ENCODE measurements at places on chromosomes 7 and 10. TPM values are rescaled to one million over a fixed set of nuclear protein-coding genes. Genes with fewer than 3 reads are reported as not detected.

DNA sequence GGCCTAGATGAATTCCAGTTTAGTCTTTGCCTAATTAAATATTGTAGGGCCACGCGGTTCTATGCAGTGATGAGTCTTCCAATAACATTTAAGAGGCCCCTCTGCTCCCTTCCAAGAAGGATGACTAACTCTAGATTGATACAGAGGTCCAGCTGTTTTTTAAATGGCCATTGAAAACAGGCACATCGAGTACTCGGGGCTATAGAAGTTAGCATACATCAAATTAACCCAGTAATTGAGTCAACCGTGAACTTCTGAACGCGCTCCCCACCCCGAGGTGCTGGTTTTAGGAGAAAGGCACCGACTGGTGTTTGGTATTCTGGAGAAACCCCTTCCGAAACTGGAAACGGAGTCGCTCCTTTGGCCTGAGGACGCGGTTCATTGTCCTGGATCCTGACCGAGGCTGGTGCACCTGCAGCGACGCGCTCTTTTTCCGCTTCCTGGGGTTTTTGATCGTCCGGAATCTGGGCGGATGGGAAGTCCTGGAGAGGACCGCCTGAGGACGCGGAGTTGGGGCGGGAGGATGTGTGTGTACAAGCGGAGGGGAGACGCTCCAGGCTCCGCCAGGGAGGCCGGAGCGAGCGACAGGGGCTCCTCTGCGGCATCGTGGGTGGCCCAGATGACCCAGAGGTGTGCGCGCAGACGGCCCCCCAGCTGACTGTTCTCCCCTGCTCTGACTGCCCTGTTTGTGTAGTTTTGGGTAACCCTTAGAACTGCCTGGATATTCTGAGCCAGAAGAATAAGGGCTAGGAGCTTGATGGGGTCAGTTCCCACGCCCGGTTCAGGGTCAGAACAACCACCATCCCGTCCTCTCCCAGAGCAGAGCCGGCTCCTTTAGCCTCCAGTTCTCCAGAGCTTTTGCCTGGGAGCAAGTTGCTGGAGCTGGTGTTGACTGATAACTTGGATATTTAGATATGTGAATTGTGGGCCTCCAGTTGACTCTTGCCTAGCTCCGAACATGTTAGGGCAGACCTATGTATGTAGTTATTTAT is 711 bp downstream of the FAM221A start:
- DNase-seq, result peak; percentile 21

GRCh38 chr10:31657434-31657872 is 271.2 kb downstream of the ARHGAP12 start:
- no peak for DNase-seq

GRCh38 chr7:116367171-116367813 is 132.2 kb upstream of the CAV2 start:
- peak; percentile 11 for DNase-seq

The ADRA2A gene
- total RNA-seq, result not detected

GRCh38 chr7:116810267-116811116 is 51.9 kb upstream of the CAPZA2 start:
- no peak for DNase-seq

GRCh38 chr7:5597772-5598171 is 174.1 kb upstream of the TNRC18 start:
- DNase-seq, result no peak

The NKX2-3 gene
- total RNA-seq, result not detected

- no peak for DNase-seq
Measured at GRCh38 chr10:65838811-65839210, 1087.0 kb upstream of the LRRTM3 start.

The NPM3 gene
- 128 TPM for total RNA-seq

DNA sequence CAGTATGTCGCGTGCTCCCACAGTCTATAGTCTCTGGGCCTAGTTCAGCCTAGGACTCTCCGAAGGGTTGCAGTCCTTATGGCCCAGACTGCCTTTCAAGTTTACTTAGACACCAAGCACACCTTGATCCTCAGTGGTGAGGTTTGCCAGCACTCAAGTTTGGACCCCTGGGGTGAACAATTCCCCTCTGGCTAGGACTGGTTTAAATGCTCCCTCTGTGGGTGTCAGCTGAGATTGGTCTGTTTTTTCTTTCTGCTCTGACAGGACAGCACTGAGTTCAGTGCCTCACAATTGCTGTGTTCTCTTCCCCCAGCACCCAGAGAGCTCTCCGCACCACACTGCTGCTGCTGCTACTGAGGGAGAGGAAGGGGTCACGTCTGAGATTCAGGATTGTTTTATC is 31.9 kb upstream of the AGR3 start:
- DNase-seq, result no peak

GRCh38 chr7:85079434-85079833 is 107.4 kb downstream of the SEMA3D start:
- no peak for DNase-seq

The FOXK1 gene
- 17.6 TPM for total RNA-seq

The FGF8 gene
- 0.26 TPM for total RNA-seq

DNA sequence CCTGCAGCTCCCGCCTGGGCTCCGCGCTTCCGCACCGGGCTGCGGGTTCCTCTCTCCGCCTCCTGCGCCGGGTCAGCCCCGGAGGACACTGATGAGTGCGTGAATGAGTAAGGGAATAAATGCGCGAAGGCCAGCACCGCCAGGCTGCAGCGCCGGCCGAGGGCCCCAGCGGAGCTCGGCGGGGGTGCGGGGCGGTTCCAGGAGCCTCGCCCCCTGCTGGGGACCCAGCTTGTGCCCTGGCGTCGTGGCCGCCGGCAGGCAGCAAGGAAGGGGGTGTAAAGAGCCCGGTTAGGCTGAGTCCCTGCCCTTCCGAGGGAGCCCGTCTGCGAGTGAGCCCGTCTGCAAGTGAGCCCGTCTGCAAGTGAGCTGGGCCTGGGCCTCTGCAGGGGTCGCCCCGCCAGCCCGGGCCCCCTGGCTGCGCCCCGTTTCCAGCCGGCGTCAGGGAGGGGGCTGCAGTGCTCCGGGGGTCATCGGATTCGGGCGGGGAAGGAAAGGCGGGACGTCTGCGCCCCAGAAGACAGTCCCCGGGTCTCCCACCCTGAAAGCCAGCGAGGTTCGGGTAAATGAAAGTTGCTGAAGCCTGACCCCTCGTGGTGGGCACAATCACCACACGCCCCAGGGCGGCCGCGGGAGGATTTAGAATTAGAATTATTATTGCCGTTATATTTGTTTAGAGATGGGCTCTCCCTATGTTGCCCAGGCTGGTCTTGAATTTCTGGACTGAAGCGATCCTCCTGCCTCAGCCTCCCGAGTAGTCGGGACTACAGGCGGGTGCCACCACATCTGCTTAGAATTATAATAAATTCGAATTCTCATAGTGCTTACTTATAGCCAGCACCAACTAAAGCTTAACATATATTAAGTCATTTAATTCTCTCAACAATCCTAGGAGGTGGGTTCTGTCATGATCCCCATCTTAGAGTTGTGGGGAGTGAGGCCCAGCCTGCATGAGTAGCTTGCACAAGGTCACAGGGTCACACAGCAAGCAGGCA is 8.6 kb upstream of the CRYGN start:
- DNase-seq, result peak; percentile 22

DNA sequence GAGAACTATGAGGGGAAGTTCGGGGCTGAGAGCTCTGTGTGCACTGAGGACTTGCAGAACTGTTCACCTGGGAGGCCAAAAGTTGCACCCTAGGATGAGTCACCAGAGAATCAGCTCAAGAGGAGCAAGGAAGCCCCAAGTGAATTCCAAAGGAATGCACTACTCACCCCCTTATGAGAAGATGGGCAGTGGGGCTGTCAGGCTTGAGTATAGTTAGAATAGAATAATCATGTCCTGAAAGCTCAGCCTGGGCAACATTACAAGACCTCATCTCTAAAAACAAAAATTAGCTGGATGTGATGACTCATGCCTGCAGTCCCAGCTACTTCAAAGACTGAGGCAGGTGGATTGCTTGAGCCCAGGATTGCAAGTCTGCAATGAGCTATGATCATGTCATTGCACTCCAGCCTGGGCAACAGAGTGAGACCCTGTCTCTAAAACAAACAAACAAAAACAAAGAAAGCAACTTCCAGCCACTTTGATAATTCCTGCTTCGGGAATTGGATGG is 30.0 kb downstream of the MAP3K8 start:
- DNase-seq, result peak; percentile 47

GRCh38 chr10:102326031-102326430 is 69.5 kb upstream of the NFKB2 start:
- DNase-seq, result no peak

GRCh38 chr7:26993816-26994810 is 101.7 kb downstream of the HOXA1 start:
- peak; percentile 65 for DNase-seq

- no peak for DNase-seq
Measured at GRCh38 chr7:30306976-30307375, 22.6 kb downstream of the ZNRF2 start.

GRCh38 chr10:35942057-35942456 is 300.0 kb upstream of the FZD8 start:
- DNase-seq, result no peak

The DGKI gene
- under 0.01 TPM for total RNA-seq

DNA sequence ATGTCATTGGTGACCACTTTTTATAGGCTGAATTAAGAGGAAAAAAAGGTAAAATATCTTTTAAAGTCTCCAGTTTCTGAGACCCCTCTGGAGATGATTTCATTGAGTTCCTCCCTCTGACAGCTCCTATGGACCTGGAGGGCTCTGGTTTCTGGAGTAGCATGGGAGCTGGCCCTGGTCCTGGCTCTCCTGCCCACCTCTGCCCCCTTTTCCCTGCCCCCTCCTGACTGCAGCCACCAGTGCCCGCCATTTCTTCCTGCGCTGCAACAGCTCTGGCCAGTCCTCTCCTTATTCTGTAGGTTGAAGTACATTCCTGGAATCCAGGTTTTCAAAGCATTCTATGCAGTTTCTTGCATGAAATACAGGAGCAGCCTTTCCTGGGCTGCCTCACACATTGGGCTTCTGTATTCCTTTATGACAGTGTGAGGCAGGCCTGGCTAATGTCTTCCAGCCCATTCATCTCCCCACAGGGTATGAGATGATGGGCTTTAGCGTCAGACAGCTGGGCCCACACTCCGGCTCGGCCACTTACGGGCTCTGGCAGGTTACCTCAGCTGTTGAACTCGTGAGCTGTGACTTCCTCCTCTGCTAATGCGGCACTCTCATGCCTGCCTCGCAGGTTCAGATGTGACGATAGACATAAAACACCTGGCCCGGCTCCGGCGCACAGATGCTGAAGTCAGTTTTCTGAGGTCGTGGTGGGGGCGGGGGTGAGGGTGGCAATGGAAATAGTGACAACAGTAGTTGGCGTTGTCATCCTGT is 101.7 kb downstream of the MGMT start:
- no peak for DNase-seq

- DNase-seq, result peak; percentile 93
Measured at GRCh38 chr7:149171892-149172533, 23.3 kb upstream of the ZNF282 start.

The CTAGE4 gene
- 2.2 TPM for total RNA-seq

GRCh38 chr10:103439776-103440175 is 12.4 kb downstream of the CALHM2 start:
- DNase-seq, result no peak

- DNase-seq, result peak; percentile 62
Measured at GRCh38 chr7:93914581-93915066, 6.9 kb upstream of the GNG11 start.

DNA sequence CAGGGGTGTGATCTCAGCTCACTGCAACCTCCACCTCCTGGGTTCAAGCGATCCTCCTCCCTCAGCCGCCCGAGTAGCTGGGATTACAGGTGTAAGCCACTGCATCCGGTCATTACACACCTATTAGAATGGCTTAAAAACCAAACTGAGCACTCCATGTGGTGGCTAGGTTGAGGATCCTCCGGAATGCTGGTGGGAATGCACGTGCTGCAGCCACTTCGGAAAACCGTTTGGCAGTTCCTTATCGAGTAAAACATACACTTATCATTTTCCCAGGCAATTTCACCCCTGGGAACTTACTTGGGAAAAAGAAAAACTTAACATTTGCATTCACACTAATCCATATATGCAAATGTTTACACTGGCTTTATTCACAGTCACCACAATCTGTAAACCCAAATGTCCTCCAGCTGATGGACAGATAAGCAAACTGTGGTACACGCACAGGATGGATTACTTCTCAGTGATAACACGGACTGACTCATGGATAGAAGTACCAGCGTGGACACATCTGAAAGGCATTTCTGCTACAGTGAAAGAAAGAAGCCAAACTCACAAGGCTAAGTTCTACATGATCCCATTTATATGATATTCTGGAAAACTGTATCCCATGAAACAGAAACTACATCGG is 20.4 kb downstream of the RFC2 start:
- no peak for DNase-seq

GRCh38 chr10:71276873-71277272 is 42.2 kb upstream of the SLC29A3 start:
- DNase-seq, result no peak

The LRMDA gene
- 3.1 TPM for total RNA-seq

The ICA1 gene
- 14.8 TPM for total RNA-seq

DNA sequence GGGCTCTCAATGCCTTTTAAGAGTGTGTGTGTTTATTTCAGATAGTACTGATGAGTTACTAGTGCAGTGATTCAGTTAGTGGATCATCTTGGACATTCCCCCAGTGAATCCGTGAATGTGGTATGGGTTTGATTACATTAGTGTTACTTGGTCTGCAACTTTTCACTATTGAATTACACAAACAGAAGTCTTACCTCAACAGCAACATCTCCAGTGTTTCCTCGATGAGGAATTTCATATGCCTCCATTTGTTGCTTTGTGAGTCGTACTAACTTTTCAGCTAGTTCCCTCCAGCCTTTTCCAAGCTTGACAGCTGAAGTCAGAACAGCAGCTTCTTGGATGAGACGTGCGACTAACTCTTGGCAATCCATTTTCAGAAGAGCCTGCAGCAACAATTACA is 63.2 kb downstream of the MACC1 start:
- peak; percentile 21 for DNase-seq

The MEOX2 gene
- total RNA-seq, result not detected

DNA sequence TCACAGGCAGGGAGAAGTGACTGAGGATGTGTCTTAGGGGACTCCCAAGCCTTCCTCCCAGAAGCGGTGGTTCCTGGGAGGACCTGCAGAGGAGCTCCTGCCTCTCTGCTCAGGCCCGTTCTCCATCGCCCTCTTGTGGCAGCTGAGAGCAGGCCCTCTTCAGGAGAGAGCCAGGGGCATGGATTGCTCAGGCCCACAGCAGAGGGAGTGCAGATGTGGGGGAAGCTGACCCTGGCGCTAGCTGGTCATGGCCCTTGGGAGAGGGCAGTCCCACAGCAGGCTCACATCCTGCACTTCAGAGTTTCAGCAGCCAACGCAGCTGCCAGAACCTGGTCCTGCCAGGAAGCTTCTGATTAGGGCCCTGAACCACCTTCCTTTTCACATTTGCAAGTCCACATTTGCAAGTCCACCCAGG is 94.8 kb upstream of the TARP start:
- DNase-seq, result peak; percentile 55

The SLC26A5 gene
- not detected for total RNA-seq
